SK-N-SH (cell line): ENCODE measurements at places on chromosomes 12 and 14. TPM values are rescaled to one million over a fixed set of nuclear protein-coding genes. Genes with fewer than 3 reads are reported as not detected.

The NANOG gene
- not detected in 2 replicates for polyA plus RNA-seq

The HCAR1 gene
- polyA plus RNA-seq, result not detected in 2 replicates

The KCNH5 gene
- polyA plus RNA-seq, result not detected in 2 replicates

The BAG5 gene
- 5.2 and 5.9 TPM in 2 replicates for polyA plus RNA-seq

The SLCO1B1 gene
- not detected in 2 replicates for polyA plus RNA-seq

The FRMD6 gene
- polyA plus RNA-seq, result 147 and 169 TPM in 2 replicates

The HCAR2 gene
- polyA plus RNA-seq, result not detected in 2 replicates

The PXMP2 gene
- polyA plus RNA-seq, result 25.4 and 35.8 TPM in 2 replicates

The NIN gene
- polyA plus RNA-seq, result 10.0 and 11.8 TPM in 2 replicates

- DNase-seq, result peak; percentile 37
Observed at GRCh38 chr14:63928744-63929174, 76.0 kb downstream of the SYNE2 start.

GRCh38 chr12:27344246-27344645 lies 11.6 kb downstream of the BMAL2 start:
- no peak for DNase-seq

DNA sequence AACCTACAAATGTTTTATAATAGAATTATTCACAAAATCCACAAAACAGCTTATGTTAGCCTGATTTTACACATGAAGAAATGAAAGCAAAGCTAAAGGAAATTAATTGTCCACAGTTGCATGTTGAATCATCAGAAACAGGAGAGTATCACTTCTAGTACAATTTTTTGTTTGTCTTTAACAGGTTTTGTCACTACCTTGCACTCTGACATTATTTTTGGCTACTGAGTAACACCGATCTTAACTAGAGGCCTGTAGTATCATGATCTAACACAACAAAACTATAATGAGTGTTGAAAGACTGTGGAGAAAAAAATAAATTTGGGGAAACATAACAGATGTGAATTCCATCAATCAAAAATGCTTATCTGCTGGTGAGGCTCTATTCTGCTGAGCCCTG lies 60.1 kb downstream of the TAOK3 start:
- no peak for DNase-seq

GRCh38 chr14:61527325-61528100 lies 167.8 kb upstream of the HIF1A start:
- DNase-seq, result no peak

DNA sequence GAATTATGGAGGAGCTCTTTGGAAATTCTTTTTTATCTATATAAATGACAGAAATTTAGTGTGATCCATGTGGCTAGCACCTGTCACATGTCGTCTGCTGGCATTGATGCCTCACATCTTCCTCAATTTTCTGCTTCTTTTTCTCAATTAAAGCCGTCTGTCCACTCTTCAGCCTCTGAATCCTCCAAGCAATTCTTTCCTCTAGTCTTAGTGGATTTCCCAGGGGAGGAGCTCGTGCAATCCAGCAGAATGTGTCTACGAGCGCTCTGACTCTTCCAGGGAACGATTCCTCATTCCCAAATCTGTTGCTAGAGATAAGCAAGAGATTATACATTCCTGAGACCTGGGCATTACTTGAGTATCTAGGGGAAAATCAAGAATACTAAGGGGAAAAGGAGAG lies 176.6 kb downstream of the EMP1 start:
- DNase-seq, result no peak

DNA sequence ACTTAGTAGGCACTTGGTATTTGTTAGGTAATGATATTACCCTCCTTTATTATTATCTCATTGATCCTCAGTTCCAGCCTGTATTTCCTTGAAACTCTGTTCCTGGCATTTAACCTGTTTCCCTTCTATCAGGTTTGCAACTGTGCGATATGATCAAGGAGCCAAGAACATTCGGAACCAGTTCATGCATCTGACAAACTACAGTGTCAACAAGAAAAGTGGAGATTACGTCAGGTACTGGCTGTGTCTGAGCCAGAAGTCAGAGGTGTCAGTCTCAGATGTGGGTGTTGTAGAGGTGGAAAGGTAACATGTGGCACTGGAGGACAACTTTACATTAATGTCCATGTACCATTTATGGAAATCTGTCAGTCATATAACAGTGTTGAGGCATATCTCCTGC lies 56.7 kb downstream of the TTLL5 start:
- DNase-seq, result no peak

GRCh38 chr12:23342407-23342806 lies 607.1 kb downstream of the SOX5 start:
- DNase-seq, result no peak

- DNase-seq, result no peak
Observed at GRCh38 chr14:62546862-62547474, 498.3 kb downstream of the KCNH5 start.

GRCh38 chr12:40717576-40717975 lies 25.3 kb downstream of the CNTN1 start:
- no peak for DNase-seq

GRCh38 chr14:106372870-106373652 lies 846.7 kb downstream of the TMEM121 start:
- DNase-seq, result peak; percentile 81

- DNase-seq, result no peak
Observed at GRCh38 chr12:90449611-90450010, 505.4 kb downstream of the CCER1 start.

DNA sequence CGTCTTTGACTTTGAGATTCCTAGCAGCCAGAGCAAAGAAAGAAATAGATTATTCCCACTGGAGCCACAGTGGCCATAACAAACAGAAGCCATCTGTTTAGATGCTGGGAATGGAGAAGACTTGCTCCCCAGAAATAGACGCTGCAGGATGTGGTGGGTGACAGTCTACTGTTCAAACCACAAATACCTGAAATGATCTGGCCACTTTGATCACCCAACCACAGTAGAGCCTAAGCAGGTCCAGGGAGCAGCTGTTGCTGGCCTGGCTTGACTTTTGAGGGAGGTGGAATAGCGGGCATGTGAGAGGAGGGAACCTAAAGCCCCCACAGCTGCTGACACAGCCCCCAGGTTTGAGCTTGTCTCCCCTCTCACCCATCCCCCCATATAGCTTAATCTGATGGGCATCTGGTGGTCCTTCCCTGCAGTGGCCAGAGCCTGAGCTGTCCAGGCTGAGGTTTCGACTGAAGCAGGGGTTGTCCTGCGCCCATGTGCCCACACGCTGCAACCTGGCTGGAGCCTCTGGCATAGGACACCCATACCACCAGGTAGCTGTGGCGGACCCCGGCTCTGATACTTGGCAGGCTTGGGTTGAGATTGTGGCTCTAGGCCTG lies 38.7 kb downstream of the SH2B3 start:
- DNase-seq, result no peak

- peak; percentile 27 for DNase-seq
Observed at GRCh38 chr14:91061056-91061887, 831 bp upstream of the RPS6KA5 start.

GRCh38 chr12:72337382-72337781 lies 65.2 kb downstream of the TRHDE start:
- DNase-seq, result no peak
